CD4-positive, alpha-beta T cell treated with Interleukin-10 for 1 hour (primary cell): ENCODE measurements at places on chromosomes 3 and 15.

- no peak for DNase-seq
Measured at GRCh38 chr3:182484682-182485081, 308.6 kb upstream of the ATP11B start.

DNA sequence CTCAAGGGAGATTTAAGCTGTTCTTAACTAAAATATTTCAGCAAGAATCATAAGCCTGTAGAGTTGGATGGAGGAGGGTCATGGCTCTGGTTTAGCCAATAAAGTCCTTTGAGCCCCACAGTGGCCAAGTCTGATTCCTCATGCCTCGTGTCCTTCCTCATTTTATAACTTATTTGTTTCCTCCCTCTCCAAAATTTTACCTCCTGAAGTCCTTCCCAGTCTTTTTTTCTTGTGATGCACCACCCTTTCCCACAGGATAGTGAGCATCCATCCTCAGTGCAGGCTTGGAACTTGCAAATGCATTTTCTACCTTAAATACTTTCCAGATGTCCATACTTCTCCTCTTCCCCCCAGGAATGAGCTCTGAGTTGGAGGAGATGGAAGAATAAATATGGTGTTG is 162.7 kb upstream of the AGTR1 start:
- DNase-seq = no peak

GRCh38 chr15:47929138-47929803 is 191.5 kb upstream of the SLC24A5 start:
- no peak for DNase-seq

DNA sequence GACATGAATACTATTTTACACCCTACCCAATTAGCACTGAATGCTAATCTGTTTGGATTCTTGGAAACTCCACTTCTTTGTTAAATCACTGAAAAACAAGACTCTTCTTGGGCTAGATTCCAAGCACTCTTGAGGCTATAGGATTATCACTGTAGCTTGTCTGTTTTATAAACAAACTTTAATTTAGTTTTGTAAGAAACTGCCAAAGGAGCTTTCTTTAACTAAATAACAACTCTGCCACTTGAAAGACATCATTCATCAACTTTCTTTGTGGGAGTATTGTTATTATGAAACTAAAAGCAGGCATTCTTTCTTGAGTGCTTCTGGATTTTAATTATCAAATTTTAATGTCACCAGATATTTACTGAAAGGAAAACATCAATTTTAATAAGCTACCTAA is 24.1 kb downstream of the CBLB start:
- DNase-seq = no peak

DNA sequence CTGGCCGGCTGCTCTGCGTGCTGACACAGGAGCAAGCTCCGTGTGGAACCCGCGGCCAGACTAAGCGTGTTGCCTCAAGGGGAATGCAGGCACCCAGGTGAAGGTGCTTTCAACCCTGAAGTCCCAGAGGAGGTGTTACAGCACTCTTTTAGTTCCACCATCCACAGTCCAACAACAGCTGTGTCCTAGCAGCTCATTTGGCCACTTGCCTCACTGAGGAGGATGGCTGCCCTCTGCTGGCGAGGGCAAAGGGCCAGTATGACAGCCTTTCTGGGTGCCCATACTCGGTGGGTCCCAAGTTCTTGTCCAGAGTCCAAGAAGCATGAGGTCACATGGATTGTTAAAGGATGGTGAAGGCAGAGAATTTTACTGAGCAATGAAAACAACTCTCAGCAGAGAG is 87.8 kb downstream of the C3orf85 start:
- no peak for DNase-seq
